SHP77 (cell line): ENCODE measurements at places on chromosomes 16 and 17.

DNA sequence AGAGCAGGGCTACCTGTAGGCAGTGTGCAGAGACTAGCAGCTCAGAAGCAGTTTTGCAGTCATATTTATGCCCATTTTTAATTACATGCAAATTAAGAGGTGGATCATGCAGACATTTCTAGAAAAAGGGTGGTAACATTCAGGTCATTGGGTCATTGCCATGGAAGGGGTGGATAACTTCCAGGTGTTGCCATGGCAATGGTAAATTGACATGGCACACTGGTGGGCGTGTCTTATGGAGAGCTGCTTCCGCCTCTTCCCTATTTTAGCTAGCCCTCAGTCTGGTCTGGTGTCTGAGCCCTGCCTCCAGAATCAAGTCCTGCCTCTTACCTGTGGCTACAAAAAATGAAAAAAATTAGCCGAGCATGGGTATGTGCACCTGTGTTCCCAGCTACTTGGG lies 2.8 kb upstream of the DNAI2 start:
- no peak for DNase-seq

GRCh38 chr16:29664091-29664921 lies 1.3 kb downstream of the SPN start:
- DNase-seq = no peak

DNA sequence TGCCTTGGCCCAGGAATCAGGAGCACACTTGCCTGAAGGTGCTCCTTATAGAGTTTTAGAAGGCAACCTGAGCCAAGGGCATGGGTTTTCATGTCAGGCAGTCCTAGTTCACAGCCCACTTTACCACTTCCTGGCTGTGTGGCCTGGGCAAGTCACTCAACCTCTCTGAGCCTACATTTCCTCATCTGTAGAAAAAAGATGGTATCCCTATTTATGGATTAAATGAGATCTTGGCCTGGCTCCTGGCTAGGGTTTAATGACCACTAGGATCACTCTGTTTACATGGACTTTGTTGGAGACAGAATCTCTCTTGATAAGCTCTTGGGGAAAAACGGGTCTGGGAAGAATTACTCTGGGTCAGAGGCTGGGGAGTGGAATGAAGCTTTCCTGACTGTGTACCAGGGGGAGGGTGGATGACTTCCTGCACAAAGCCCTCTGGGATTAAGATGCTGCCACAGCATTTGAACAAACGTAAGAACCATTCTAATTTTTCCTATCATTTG lies 2.3 kb downstream of the MT2A start:
- no peak for DNase-seq

- DNase-seq = no peak
Measured at GRCh38 chr17:82887255-82888164, 47.7 kb upstream of the ZNF750 start.

GRCh38 chr16:68985855-68986254 lies 119.6 kb upstream of the HAS3 start:
- DNase-seq = no peak

- no peak for DNase-seq
Measured at GRCh38 chr17:81277946-81278693, 17.0 kb downstream of the SLC38A10 start.

DNA sequence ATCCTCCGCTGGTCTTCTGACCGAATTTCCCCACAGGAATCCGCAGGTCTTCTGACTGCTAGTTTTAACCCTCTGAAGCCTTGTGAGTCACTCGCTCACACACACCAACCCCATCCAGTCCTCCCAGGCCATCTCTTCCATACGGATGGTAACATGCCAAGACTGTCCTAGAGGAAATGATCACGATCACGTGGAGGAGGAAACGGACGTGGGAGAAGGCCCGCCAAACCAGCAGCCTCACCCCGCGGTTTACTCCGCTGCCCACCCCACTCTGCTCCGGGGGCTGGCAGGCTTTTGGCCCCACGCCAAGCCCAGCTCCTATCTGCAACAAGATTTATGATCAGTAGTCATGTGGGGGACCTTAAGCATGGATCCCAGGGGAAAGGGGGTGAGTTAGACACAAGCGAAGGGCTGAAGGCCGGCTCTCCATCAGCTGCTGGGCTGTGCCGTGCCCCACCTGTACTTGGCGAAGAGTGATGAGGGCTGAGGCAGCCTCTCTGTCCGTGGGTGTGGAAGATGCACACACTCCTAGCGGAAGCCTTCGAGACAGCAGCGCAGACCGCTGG lies 1.5 kb upstream of the FAAP100 start:
- peak; percentile 53 for DNase-seq

DNA sequence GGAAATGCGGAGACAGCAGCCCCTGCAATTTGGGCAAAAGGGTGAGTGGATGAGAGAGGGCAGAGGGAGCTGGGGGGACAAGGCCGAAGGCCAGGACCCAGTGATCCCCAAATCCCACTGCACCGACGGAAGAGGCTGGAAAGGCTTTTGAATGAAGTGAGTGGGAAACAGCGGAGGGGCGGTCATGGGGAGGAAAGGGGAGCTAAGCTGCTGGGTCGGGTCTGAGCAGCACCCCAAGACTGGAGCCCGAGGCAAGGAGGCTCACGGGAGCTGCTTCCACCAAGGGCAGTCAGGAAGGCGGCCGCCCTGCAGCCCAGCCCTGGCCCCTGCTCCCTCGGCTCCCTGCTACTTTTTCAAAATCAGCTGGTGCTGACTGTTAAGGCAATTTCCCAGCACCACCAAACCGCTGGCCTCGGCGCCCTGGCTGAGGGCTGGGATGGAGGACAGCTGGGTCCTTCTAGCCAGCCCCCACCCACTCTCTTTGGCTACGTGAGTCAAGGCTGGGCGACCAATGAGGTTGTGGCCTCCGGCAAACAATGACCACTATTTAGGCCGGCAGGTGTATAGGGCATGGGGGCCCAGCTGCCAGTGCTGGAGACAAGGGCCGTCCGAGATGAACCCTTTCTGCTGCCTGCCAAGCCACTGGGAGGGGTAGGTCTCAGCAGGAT lies 507 bp downstream of the SERPINF1 start:
- DNase-seq = peak; percentile 95

DNA sequence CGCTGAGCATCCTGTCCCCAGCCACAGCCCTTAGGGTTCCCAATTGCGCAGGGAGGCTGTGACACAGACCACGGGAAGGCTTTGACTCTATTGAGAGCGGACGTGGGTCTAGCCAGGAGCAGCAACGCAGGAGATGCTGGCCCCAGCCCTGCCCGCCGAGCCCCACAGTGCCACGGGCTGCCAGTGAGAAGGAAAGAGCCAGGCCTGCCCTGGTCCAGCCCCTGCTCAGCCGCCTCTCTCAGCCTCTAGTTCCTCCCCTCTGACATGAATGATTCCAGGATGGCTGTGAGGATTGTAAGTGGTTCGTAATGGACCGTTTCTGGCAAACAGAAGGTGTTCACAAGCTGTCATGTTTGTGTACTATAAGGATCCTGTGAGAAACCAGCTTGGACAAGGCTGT lies 2.5 kb downstream of the BHLHA9 start:
- no peak for DNase-seq

- no peak for DNase-seq
Measured at GRCh38 chr17:35765756-35766488, 5.2 kb downstream of the C17orf50 start.

DNA sequence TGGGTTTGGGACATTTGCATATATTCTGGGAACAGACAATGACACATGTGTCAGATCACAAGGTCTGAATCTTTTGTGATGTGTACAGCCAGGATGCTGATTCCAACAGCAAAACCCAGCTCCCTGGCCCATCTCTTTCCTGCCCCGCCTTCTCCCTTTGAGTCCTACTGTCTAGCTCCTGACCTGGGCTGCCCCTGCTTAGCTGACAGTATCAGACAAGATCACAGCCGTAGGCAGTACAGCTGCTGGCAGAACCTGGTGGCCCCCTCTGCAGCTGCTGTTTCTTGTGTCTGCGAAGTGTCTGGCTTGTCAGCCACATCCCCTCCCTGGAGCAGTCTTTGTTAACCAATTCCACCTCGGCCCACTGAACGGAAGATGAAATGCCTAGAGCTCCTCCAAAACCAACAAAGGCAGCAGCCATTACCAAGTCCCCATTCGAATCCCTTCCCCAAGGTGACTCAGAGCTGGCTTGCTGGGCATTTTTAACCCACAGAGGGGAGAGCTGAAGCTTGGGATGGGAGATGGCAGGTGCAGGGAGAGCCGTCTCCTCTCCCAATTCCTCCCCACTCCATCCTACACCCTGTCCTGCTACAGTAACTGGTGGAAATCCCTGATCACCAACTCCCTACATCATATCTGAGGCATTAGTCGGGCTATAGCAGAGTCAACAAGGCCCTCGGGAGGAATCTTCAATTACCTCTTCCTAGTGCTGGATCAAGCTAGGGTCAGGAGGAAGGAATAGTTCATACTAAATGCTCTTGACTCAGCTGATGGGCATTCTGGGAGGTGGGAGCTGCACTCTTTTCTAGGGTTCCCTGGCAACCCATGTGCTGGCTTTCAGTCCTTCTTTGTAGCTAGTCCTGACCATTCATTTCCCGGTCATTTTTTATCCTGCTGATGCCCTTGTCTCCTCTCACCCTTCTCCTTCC lies 5.8 kb downstream of the PIPOX start:
- DNase-seq = peak; percentile 69

- DNase-seq = no peak
Measured at GRCh38 chr17:45261577-45262515, at the start of gene SPATA32. TSS of gene SPATA32 (minus strand) at chr17:45262094. CDS start at chr17:45262016, 78 bp downstream.

DNA sequence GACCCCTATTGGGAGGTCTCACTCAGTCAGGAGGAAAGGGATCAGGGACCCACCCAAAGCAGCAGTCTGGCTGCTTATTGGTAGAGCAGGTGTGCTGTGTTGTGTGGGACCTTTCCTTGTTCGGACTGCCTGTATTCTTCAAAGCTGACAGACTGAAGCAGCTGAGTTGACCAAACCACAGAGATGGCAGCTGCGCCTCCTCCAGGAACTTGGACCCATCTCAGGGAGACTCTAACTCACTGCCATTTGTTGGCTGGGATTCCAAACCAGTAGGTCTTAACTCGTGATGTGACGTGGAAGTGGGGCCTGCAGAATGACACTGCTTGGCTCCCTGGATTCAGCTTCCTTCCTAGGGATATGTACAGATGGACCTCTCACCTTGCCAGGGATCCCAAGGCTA lies 9.6 kb upstream of the UQCRC2 start:
- DNase-seq = no peak

DNA sequence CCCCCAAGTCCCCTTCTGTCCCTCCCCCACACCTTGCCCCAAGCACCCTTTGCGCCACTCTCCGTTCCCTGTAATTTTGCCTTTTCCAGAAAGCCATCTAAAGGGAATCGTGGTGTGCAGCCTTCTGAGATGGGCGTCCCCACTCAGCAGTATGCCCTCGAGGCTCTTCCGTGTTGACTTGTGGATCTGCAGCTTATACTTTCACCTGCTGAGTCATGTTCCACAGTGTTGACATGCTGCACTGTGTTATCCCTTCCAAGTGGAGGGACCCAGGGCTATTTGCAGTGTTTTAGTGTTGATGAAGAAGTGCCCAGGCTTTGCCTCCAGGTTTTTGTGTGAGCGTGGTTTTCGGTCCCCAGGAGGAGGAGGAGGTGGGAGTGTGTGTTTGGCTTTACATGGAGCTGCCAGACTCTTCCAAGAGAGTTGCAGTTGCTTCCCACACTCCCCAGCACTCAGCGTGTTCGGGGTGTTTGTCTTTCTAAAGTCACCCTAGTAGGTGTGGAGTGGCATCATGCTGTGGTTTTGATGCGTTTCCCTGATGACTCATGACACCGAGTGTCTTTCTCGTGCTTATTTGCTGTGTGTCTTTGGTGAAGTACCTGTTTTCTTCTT lies 32.1 kb upstream of the JPT2 start:
- no peak for DNase-seq

DNA sequence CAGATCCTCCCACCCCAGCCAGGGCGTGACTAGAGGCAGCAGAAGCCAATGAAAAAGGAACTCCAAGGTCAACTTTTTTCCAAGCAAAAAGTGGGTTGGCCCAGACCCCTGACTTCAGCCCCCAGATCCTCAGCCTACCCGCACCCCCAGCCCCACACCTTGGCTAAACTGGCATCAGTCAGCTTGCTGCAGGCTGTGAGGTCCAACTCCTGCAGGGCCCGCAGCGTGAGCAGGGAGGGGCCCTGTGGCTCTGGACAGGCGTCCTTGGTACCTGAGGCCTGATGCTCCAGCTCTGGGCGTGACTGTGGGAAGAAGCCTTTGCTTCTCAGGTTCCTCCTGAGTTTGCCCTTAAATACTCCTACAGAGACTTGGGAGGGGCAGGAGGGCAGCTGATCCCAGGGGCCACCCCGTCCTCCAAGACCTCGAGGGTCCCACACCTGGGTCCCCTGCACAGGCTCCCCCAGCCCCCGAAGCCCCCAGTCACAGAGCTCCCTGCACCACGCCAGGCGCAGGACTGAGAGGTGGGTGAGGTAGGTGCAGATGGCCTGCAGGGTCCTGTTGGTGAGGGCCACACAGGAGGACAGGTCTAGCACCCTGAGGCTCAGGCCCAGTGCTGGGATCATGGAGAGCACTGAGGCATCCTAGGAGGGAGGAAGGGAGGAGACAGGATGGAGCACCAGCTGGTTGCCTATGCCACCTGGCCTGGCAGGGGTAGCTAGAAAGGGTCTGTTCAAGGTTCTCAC lies 9.4 kb downstream of the ELMO3 start:
- DNase-seq = no peak

GRCh38 chr17:80277751-80278671 lies 17.4 kb downstream of the RNF213 start:
- DNase-seq = no peak

GRCh38 chr16:66462912-66463311 lies 35.8 kb downstream of the BEAN1 start:
- DNase-seq = no peak

DNA sequence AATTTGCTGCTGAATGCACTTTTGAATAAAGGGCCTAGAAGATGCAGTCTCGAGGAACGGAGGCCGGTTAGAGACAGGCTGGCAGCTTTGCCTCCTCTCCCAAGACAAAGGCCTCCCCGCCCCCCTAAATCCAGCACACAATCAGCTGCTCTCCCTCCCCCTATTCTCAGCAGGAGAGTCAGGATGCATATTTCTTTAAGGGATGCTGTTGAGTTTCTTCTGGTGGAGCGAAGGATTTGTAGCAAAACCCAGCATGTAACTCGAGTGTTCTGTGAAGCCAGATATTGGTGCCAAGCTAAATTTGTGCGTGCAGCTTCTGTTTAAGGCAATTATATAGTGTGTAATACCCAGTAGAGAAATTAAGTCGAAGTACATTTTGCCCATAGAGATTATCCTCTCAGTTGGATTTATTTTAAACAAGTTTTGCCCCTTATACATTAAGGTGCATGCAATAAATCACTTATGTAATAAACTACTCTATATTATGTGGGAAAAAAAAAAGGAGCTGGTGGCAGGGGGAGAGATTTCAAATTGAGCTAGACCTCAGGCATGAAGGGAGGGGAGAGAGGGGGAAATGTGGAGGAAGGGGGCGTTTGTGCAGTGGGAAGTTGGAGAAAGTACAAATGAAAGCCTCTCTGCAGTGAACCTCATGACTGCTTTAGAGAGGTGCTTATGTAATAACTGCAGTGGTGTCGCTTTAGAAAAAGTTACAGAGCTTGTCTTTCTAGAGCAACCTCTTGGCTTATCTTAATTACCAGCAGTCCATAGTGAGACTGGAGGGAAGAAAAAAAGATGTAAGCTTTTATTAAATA lies 599.2 kb downstream of the MAF start:
- DNase-seq = no peak

GRCh38 chr17:33239702-33240101 lies 53.4 kb downstream of the ASIC2 start:
- DNase-seq = no peak
